ENCODE measurements at places on chromosomes 7 and 10.

DNA sequence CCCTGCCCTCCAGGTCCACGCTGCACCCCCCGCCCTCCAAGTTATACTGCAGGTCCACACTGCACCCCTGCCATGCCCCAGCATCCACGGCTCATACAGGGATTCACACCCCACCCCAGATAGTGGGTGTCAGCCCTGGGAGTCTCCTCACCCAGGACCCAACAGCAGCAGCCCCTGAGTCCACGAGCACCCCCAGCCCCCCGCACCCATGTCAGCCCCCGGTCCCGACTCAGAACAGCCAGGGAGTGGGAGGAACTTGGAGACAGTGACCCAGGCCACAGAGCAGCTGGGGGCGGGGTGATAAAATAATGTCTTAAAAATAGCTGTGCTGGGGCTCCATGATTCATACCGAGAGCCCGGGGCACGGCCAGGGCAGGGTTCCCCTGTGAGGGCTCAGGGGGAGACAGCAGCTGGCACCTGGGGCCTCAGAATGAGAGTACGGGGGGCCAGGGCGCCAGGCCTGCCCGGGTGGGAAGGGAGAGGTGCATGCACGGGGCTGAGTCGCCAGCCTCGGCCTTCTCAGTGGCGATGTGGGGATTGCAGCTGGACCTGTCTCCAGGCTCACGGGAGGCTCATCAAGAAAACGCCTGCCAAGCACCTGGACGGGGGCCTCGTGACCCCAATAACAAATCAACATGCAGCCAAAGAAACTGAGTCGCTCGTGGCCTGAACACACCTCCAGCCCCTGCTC lies 29.8 kb downstream of the ADAP1 start:
- peak; percentile 60 for DNase-seq

DNA sequence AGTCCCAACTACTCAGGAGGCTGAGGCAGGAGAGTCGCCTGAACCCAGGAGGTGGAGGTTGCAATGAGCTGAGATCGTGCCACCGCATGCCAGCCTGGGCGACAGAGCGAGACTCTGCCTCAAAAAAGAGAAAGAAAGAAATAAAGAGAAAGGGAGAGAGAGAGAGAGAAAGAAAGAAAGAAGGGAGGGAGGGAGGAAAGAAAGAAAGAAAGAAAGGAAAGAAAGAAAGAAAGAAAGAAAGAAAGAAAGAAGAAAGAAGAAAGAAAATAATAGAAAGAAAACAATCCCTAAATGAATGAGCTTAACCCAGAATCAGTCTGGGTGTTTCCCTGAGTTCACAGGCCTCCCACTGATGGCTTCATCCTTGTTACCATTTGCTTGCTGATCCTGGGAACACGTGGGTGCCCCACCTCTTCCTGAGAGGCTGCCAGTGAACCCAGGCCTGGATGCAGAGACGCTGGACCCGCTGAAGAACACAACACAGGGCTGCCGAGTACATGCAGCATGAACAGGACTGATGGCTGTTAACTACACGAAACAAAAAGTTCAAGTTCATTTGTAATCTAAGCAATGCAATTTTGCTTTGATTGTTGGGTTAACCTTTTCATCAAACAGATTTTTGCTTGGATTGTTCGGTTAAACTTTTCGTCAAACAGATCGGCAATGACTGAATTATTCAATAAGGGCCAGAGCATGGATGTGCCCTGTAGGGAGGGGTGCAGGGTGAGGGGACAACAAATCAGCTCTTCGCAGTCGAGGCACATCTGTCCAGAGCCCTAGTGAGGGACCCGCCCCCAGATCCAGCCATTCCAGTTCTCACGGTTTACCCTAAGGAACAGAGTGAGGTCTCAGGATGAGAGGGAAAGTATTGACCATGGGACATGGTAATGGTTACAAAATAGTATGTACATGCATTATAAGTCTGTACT lies 11.5 kb downstream of the NPFFR1 start:
- no peak for DNase-seq

DNA sequence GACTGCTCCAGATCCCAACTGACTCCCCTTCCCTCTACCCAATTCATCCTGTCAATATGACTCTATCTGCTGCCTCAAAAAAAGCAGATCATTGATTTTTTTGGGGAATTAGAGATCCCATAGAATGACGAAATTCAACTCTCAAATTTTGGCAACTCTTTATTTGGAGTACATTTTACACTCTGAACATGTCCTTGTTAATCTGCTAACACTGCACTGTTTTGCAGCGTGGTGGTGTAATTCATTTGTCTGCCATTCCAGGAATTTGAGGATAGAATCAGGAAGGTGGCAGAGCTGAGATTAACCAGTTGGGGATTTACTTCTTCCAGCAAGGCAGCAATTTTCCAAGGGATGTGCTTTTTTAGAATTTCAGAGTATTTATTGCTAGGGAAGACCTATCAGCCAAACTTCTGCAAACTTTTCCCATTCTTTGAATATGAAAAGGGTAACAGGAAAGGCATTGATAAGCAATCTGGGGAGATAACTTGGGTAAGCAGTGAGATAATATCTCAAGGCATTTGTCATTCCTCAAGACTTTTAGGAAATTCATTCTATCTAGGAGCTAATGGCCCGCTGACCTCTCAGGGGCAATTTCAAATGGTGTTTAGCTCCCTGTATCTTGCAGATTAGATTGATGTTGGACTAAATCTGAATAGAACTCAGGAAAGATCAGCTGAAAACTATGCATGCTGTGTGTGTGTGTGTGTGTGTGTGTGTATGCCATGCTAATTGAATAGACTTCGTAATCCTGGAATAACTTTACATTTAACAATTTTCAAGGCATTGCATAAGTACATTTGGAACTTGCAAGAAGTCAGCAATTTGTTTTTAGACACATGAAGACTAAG lies 9.7 kb downstream of the BAMBI start:
- DNase-seq, result no peak

- no peak for DNase-seq
Observed at GRCh38 chr7:9691286-9691685, 1257.9 kb downstream of the NXPH1 start.

DNA sequence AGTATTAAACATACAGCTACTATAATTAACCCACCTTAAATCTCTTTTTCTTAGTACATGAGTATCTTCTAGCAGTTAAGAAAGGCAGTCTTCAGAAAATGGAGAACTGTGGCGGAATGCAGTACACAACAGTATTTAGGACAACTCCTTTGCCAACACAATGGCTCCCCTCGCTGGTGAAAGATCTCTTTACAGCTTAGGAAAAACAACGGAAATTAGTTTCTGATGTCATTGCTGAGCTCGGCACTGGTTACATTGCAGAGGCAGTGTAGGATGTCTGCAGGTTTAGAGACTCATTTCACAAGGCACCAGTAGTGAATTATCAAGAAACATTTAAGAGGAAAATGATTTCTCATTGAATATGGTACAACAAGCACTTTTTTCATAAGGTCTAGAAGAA lies 43.4 kb downstream of the GLRX3 start:
- DNase-seq, result peak; percentile 50

DNA sequence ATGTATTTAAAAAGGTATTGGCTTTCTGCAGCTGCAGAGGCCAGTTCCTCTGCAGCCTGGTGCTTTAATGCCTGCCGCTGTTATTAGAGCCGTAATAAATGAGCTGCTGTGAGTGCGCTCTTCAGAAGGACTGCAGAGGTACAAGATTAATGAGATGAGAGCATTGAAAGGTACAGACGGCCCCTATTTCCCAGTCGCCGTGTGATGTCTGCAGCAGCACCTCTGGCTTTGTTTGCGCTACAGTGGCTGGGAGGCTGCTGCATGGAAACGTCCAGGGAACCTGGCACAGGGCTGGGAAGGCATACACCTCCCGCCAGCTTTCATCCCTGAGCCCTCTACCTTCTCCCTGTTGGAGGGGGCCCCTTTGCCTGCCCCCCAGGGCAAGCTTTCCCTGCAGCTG lies 383.8 kb upstream of the ZMIZ1 start:
- no peak for DNase-seq

GRCh38 chr7:66376264-66376945 lies 171.3 kb downstream of the TPST1 start:
- DNase-seq, result no peak

DNA sequence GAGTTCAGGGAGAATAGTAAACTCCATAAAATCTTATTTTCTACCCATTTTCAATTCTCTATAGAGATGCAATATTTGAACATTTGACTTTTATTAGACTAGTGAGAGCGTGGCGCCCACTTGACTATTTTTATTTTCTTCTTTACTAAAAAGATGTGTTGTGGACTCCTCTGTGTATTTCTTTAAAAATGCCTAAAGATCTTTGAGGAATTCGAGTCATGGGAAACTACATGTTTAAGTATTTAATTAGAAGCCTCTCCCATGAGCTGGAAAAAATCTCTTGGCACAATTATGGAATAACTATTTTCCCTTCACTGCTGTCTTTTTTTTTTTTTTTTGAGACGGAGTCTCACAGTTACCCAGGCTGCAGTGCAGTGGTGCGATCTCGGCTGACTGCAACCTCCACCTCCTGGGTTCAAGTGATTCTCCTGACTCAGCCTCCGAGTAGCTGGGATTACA lies 124.2 kb downstream of the ARHGAP12 start:
- DNase-seq, result no peak

- DNase-seq, result no peak
Observed at GRCh38 chr10:271201-271600, 135.9 kb downstream of the ZMYND11 start.

DNA sequence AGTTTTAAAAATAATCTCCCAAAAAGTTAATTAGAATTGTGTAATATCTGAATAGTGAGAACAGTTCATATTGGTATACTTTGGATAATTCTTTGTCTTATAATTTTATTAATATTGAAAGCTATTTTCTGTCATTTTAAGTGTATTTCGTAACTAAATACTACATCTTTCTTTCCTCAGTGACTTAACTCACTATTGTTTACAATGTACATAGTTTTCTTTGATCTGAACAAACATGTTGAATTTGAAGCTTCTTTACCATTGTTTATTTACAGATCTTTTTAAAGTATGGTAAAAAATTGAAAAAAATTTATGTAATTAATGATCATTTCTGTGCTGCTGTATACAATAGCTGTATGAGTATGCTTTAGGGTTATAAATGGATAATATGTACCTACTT lies 5.1 kb downstream of the PDCD4 start:
- DNase-seq, result no peak

DNA sequence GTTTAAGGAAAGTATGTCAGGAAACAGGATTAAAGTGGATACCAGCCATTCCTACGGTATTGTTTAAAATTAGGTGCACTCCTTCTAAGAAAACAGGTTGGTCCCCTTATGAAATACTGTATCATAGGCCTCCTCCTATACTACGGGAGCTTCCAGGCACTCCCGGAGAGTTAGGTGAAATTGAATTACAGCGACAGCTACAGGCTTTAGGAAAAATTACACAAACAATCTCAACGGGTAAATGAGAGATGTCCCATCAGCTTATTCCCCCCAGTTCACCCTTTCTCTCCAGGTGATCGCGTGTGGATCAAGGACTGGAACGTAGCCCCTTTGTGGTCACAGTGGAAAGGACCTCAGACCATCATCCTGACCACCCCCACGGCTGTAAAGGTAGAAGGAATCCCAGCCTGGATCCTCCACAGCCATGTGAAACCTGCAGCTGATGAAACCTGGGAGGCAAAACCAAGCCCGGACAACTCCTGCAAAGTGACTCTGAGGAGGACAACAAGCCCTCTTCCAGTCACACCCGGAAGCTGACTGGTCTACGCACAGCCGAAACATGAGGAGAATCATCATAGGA lies 25.1 kb upstream of the GHITM start:
- no peak for DNase-seq

GRCh38 chr7:128081351-128081750 lies 50.1 kb upstream of the LRRC4 start:
- no peak for DNase-seq

DNA sequence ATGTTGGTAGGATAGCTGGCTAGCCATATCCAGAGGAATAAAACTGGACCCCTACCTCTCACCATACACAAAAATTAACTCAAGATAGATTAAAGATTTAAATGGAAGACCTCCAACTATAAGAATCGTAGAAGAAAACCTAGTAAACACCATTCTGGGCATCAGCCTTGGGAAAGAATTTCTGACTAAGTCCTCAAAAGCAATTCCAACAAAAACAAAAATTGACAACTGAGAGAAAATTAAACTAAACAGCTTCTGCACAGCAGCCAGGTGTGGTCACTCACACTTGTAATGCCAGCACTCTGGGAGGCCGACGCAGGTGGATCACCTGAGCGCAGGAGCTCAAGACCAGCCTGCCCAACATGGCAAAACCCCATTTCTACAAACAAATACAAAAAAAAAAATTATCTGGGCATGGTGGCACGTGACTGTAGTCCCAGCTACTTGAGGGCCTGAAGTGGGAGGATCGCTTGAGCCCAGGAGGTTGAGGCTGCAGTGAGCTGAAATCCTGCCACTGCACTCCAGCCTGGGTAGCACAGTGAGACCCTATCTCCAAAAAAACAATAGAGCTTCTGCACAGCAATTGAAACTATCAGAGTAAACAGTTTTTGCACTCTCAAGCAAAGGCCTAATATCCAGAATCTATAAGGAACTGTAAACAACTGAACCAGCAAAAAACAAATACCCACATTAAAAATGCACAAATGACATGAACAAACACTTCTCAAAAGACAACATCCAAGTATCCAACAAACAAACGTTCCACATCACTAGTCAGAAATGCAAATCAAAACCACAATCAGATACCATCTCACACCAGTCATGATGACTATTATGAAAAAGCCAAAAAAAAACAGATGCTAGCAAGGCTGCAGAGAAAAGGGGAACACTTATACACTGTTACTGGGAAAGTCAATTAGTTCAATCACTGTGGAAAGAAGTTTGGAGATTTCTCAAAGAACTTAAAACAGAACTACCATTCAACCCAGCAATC lies 4.8 kb downstream of the CRPPA start:
- no peak for DNase-seq

GRCh38 chr10:75619635-75620034 lies 188.2 kb downstream of the LRMDA start:
- no peak for DNase-seq

DNA sequence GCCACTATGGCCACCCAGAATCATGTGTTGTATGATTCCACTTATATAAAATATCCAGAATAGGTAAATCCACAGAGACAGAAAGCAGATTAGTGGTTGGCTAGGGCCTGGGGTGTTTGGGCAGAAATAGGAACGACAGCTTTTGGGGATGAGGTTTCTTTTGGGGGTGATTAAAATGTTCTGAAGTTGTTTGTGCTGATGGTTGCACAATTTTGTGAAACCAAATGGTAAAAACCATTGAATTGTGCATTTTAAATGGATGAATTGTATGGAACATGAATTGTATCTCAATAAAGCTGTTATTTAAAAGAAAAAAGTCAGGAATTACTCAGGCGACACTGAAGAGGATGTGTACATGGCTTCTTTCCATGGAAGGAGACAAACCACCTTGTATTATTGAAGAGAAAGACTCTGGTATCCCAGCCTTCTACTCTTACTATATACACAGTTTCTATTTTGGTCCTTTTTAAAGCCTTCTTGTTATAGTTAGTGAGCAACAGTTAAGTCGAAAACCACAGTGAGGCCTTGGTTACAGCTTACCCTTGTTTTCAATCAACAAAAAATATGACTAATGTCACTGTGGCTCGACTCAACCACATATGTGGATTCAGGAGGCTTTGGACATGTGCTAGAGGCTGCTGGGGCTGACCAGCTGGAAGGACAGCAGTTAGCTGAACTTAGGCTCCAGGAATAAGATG lies 57.1 kb upstream of the KMT2E start:
- DNase-seq, result peak; percentile 83

Measured in CD4-positive, alpha-beta T cell treated with Interleukin-4 for 4 hours (primary cell).